ENCODE measurements at places on chromosomes 2 and 18.

DNA sequence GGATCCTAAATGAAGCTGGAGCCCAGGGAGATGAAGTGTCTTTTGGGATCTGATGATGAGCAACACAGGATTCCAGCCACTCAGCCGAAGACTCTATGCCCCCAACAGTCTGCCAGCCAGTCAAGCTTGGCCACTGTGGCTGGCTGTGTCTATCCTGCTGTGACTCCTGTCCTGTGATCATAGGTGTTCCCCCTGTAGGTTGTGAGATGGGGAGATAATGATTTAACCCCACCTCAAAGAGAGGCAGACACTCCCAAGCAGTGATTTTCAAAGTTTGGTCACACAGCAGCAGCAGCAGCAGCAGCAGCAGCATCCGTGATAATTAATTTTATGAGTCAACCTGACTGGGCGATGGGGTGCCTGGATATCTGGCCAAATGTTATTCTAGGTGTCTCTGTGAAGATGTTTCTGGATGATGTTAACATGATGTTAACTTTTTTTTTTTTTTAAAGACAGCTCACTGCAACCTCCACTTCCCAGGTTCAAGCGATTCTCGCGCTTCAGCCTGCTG lies 21.4 kb upstream of the RHOB start:
- no peak for DNase-seq

DNA sequence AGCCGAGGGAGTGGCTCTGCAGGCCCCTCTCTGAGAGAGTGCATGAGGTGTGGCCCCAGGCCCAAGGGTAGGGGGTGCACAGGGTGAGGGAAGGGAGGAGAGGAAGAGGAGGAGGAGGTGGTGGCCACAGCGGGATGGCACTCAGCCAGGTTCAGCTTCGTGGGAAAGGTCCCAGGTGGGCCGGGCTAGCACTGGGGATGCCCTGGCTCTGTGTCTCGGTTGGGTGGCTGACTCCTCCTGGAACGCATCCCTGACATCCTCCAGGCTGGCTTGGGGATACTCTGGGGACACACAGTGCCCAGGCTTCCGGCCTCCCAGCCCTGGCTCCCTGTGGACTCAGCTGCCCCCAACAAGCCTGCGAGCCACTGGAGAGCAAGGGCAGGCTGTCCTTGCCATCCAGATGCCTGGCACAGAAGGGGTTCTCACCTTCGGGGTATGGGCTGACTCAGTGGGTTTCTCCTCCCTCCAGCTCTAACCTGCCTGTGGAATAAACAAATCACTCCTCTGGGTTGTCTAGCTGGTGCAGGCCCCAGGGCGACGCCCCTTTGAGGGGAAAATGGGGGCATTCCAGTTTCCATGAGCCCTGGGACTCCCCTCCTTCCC lies 582 bp upstream of the ZAP70 start:
- no peak for DNase-seq

- DNase-seq: no peak
Observed at GRCh38 chr18:30698571-30698970, 344.0 kb downstream of the DSC3 start.

DNA sequence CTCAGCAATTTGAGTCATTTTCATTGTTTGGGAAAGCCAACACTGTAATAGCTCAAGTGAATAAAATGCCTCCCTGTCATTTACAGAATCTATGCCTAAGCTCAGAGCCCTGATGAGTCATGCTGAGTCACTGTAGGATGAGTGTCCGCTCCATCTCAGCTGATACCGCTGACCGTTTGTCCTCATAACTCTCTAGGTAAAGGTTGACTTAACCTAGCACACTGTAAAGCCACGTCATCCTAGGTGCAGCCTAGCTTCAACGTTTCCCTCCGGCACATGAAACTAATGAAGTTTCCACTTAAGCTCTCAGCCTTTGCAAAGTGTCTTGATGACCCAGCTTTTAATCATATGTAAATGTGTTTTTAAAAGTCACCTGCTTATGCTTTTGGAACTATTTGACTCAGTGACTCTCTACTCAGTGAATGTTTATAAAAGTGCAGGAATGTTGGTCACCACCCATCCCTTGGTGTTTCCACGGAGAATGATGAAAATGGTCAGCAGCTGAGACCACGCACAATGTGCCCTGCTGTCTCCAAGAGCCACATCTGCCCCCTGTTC lies 154.0 kb downstream of the PMAIP1 start:
- peak; percentile 92 for DNase-seq

GRCh38 chr18:40685219-40685618 lies 1269.8 kb upstream of the PIK3C3 start:
- peak; percentile 6 for DNase-seq

DNA sequence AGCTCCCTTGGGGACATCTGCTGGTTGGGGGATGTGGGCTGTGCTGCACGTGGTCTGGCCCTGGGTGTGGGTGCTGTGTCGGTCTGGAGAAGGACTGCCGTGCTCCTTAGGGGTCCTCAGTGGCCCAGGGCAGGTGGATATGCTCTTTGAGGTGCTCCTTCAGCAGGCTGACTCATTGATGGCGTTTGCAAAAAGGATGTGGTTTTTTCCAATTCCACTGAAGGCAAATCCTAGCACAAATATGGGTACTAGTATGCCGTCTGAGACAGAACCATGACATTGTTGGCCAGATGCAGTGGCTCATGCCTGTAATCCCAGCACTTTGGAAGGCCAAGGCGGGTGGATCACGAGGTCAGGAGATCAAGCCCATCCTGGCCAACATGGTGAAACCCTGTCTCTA lies 3.3 kb downstream of the PPP1R7 start:
- no peak for DNase-seq

DNA sequence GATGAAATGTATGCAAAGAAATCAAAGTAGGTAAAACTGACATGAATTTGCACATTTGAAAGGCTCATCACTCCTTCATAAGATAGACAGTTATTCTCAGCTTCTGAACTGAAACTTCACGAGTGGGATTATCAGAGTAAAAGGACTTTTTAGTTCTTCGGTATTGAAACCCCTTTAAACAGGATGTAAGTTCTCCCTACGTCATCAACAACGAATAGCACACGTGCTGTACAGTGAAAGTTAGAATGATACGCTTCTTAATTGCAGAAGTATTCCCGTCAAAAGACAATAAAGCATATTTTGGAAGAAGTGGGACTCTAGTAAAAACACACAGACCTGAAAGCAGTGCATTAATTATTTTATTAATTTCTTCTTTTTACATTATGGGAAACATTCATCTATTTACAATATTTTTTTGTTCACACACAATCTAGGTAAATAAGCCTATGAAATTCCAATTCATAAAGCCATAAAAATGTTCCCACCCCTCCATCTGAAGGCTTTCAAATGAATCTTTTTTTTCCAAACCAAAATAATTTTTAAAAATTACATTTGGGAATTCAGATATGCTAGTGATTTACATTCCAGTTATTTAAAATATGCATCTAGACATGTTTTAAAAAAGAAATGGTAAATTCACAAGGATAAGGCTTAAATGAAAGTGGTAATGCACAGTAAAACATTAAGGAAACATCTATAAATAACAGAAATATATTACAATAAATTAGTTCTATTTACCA lies 45.9 kb downstream of the TGIF1 start:
- no peak for DNase-seq

GRCh38 chr18:78774741-78775141 lies 204.9 kb upstream of the SALL3 start:
- DNase-seq: no peak

DNA sequence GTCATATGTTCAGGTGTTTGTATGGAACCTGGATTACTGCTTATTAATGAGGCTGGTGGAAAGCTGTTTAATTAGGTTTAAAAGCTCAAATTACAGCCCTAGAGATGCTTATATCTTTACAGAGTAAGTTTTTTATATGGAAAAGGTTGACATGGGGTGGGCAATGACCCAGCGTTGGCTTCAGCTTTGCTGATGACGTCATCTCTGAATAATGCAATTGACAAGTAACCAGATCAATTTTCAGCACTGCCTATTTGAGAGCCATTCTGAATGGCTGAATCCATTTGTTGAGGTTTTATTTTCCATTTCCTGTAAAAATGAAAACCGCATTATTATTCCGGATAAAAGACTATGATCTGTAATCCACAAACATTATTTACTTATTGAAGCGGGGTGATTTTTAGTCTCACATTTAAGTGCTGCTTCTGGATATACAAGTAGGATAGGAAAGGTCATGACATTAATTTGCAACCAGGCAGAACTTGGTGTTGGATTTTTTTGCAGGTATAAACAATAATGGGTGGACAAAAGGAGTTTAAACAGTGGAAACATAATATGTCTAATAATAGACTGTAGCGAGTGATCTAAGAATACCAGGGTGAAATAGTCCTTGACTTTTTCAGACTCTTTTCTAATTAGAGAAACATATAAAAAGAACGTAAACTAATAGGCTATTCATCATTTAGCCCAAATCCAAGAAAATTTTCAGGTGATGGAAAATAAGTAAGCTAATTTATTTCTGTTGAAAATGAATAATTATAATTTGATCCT lies 2.7 kb downstream of the PPP1R1C start:
- no peak for DNase-seq

DNA sequence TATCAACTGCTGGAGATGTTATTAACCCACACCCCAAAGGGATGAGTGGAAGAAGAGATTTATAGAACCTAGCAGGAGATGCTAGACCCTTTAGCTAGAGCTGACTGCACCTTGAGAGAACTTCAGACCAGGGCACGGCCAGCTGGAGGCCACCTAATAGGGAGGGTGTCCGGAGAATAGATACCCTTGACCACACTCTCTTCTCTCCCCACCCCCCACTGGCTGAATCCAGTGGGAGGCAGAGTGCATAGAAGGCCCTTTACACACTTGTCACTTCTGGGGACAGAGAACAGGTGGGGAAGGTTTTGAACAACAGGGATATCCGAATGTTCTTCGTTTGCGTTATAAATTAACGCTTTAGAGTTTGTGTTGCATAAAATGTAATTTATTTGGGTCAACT lies 84.6 kb downstream of the PHLPP1 start:
- no peak for DNase-seq

DNA sequence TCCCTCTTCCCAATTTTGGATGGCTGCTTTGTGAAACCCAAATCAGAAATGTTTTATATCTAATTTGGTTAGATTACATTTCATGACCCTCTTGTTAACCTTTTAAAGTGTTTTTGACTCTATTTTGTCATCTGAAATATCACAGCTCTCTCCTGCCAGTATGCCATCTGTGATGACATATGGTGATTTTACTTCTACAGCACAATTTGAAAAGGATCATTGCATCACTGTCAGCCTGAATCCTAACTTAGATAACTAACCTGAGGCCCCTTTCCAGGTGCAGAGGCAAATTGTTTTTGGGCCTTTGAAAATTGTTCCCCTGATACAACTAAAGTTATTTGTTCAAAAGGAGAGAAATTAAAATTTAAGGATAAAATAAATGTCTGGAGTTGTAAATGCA lies 1023.4 kb upstream of the LRRTM1 start:
- DNase-seq: no peak

DNA sequence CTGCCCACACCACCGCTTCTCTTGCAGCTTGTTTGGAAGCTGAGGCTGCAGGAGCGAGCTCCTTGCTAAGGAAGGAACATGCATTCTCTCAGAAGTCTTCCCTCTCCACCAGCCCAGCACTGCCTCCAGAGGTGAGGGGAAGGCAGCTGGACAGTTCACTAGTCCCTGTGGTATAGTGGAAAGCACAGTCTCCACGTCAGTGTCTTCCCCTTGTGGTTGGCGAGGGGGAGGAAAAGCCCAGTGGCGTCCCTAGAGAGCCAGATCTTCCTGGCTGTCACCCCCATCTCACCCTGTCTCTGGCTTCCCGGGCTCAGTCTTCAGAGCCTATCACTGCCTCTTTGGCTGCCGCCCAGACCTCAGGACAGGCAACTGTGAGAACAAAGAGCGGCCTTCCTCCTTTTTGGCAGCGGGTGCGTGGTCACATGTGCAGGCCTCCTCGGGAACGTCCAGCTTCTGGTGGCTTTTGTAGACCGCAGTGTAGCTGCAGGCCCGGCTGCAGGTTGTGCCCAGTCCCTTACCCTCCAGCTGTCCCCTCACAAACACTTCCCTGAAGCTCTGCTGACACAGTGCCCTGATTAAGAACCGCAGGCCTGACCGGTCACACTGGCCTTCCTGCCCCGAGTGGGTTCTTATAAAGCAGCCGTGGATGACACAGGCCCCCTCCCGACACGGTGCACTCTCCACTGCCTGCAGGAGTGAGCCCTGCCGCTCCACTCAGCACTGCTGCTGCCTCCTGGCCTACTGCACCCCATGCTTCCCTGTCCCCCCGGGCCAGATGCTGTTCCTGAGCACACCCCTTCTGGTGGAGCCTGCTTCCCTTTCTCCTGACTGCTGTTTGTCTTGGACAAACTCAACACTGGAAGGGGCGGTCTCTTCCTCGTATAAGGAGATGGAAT lies 90.9 kb downstream of the RNF144A start:
- DNase-seq: no peak

GRCh38 chr2:237876532-237876931 lies 17.1 kb downstream of the RAMP1 start:
- no peak for DNase-seq

GRCh38 chr2:50402654-50402960 lies 629.3 kb downstream of the NRXN1 start:
- no peak for DNase-seq

- no peak for DNase-seq
Observed at GRCh38 chr18:45050712-45051601, 370.3 kb downstream of the SETBP1 start.

GRCh38 chr18:48364146-48364545 lies 45.0 kb downstream of the ZBTB7C start:
- DNase-seq: no peak

DNA sequence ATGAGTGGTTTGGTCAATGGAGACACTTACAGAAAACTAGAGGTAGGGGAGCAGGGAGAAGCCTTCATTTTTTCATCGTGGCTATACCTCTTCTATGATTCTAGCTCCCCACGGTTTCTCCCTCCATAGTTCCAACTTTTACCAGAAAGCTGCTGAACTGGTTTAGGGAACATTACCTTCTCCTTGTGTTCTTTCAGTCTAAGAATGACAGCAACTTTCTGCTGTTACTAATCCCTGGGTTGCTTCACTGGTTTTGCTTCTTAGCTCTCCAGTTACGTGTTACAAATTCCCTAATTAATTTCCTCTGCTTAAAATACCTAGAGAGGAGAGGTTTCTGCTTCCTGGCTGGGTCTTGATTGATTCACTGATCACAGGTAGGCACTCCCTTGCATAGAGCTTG lies 499.9 kb downstream of the SLC4A3 start:
- DNase-seq: no peak

DNA sequence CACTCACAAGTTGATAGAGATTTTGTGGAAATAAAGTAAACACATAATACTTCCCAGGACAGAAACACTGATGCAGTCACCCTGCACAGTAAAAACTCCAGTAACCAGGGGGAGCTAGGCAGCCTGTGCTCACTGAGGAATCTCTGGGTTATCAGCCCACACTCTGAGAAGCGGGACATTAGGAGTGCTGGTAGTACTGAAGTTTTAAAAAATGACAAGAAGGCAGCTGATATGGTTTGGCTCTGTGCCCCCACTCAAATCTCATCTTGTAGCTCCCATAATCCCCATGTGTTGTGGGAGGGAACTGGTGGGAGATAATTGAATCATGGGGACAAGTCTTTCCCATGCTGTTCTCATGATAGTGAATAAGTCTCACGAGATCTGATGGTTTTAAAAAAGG lies 31.4 kb downstream of the KCTD1 start:
- DNase-seq: no peak

DNA sequence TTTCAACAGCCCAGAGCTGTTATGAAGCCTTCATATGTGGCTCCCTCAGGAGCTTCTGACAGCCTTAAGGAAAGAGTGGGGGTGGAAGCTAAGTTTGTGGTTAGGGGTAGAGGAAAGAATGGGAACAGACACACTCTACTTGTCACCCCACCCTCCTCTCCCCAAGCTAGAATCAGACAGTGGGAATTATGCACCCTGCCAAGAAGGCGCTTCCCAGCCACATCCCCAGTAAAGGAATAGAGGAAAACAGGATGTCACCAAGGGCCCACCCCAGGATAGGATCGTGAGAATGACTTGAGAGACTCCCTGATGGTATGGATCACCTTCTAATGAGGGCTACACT lies 32.4 kb upstream of the EML4 start:
- no peak for DNase-seq

All from RKO (cell line).